ENCODE measurements at places on chromosomes 16 and 17. TPM values are rescaled to one million over a fixed set of nuclear protein-coding genes. Genes with fewer than 3 reads are reported as not detected.

Gene KCNG4
- not detected for total RNA-seq

Gene CTRL
- 0.66 TPM for total RNA-seq

Gene SP2
- total RNA-seq: 12.8 TPM

Gene LRRC37A
- total RNA-seq: 4.9 TPM

Gene EVI2B
- total RNA-seq: not detected

Gene CHST4
- 3.2 TPM for total RNA-seq

Gene LHX1
- 284 TPM for total RNA-seq

DNA sequence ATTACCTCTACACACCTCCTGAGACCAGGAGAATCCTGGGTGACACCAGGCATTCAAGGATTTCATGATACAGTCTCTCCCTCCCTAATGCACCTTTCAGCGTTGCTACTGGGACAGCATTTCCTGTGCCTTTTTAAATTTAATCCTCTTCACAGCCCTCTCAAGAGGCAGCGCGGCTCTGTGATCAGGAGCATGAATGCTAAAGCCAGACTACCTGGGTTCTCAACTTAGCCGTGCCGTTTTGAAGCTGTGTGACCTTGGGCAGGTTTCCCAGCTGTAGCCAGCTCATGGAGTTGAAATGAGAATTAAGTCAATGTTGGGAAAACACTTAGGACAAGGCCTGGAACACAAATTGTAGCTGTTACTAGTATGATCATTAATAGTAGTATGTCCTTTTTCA lies 191.8 kb downstream of the XYLT1 start:
- no peaks in the 10 kb centered on the region for H3K4me1 ChIP-seq
- H3K4me3 ChIP-seq: no peak overlapping the region
- no peak overlapping the region for H3K27ac ChIP-seq
- no peaks in the 10 kb centered on the region for H3K27me3 ChIP-seq

DNA sequence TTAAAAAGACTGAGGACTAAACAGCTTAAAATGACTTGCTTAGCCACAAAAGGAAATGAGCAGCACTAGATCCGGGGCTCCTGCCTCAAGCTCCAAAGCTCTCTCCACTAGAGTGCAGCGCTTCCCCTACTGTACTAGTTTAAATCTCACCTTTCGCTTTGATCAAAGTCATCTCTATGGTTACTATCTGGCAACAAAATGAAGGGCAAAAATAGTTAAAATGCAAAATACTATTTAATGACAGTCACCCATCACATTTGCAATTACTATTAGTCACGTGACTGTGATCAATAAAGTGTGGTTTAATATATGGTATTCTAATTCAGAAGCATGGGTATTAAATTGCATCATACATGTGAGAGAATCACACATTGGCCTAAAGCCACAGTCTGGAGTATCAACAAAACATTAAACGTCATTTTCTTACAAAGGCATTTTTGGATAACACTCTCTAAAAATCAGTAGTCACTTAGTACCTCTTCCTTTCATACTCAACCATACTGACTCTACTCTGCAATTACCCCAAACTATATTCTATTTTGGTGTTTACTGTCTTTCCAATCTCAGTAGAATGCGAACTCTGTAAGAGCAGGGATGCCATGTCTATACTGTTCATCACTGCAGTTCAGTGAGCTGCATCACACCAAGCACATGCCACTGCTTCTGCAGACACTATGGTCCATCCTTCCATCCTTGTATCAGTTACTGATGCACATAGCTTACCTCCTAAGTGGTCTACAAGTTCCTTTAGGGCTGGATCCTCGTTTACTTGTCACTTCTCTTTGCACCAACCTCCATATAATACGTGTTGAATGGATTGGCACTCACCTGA lies 6.2 kb downstream of the PSMD12 start:
- peaks cover 72% of the 10 kb centered on the region for H3K36me3 ChIP-seq
- H3K4me1 ChIP-seq: peaks cover 1% of the 10 kb centered on the region
- H3K27me3 ChIP-seq: no peaks in the 10 kb centered on the region
- peak; percentile 78 for DNase-seq
- H3K27ac ChIP-seq: no peak overlapping the region

GRCh38 chr17:39462631-39463375 lies 1.5 kb downstream of the CDK12 start:
- H3K4me1 ChIP-seq: no peaks in the 10 kb centered on the region
- H3K27ac ChIP-seq: no peak overlapping the region
- H3K36me3 ChIP-seq: peaks cover 9% of the 10 kb centered on the region

GRCh38 chr17:50055426-50056216 lies at the start of gene ITGA3:
ITGA3 (plus strand) TSS chr17:50056110; CDS start chr17:50056440, 330 bp downstream.
- DNase-seq: peak; percentile 98
- no peaks in the 10 kb centered on the region for H3K36me3 ChIP-seq
- peak within 1 kb of the TSS; percentile 84 for H3K4me3 ChIP-seq

DNA sequence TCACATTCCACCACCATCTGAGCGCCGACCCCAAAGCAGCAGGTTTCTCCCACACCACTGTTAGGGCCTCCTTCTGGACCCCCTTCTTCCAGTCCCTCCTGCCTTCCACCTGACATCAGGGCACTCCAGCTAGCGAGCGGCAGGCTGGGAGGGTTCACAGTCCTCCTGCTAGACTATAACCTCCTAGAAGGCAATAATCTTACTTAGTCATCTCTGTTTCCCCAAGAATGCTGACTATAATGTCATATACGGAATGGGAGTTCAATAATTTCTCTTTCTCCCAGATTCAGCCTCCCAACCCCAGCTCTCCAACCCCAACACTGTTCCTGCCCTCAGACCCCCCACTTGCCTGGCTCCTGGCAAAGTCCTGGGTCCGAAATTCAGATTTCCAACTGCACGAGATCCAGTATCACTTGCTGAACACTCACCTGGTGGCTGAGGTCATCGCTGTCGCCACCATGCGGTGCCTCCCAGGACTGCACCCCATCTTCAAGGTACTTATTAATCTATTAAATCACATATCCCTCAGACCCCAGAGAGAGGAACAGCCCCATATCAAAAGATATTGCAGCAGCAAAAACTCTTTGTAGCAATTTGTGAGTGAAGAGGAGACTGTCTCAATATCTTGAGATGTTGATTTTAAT lies 5.6 kb downstream of the ALOX12 start:
- H3K36me3 ChIP-seq: peaks cover 36% of the 10 kb centered on the region
- H3K4me1 ChIP-seq: no peaks in the 10 kb centered on the region

- DNase-seq: no peak
- H3K27me3 ChIP-seq: no peaks in the 10 kb centered on the region
- no peak overlapping the region for H3K27ac ChIP-seq
Observed at GRCh38 chr16:23131036-23131435, 18.2 kb downstream of the USP31 start.

DNA sequence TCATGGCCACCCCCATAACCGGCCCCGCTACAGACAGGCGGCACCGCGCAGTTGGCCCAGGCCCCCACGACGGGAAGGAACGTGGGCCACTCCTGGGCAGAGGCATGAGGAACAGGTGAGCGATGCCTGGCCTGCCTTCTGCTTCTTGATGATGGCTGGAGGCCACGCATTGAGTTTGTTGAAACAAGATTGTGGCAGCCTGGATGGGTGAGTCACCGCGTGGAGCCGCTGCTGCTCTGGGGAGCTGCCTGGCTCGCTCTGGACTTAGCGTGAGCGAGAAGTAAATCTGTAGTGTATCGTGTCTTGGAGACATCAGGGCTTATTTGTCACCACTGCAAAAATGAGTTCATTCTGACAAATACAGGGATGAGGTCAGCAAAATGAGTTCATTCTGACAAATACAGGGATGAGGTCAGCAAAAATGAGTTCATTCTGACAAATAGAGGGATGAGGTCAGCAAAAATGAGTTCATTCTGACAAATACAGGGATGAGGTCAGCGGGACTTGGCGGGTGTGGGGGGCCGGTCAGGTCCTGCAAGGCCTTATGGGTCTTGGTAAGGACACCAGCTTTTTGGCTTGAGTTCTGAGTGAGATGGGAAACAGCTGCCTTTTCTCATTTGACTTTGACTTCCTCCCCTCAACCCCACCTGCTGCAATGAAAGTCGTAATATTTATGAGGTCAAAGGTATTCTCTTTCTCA lies 93.0 kb downstream of the SEC14L1 start:
- H3K27me3 ChIP-seq: no peaks in the 10 kb centered on the region
- H3K4me1 ChIP-seq: no peaks in the 10 kb centered on the region
- H3K4me3 ChIP-seq: no peak overlapping the region
- peak; percentile 63 for DNase-seq

GRCh38 chr17:73819440-73820395 lies 175.5 kb upstream of the SDK2 start:
- H3K4me1 ChIP-seq: peaks cover 10% of the 10 kb centered on the region
- no peaks in the 10 kb centered on the region for H3K36me3 ChIP-seq
- H3K27ac ChIP-seq: no peak overlapping the region
- H3K4me3 ChIP-seq: no peak overlapping the region

- no peaks in the 10 kb centered on the region for H3K4me1 ChIP-seq
- DNase-seq: no peak
- no peaks in the 10 kb centered on the region for H3K36me3 ChIP-seq
- H3K27me3 ChIP-seq: no peaks in the 10 kb centered on the region
- no peak overlapping the region for H3K27ac ChIP-seq
- no peak overlapping the region for H3K4me3 ChIP-seq
Observed at GRCh38 chr16:72705801-72706200, 342.1 kb downstream of the ZFHX3 start.

- no peaks in the 10 kb centered on the region for H3K27me3 ChIP-seq
- no peaks in the 10 kb centered on the region for H3K4me1 ChIP-seq
- no peak overlapping the region for H3K4me3 ChIP-seq
- H3K27ac ChIP-seq: no peak overlapping the region
- peaks cover 81% of the 10 kb centered on the region for H3K36me3 ChIP-seq
Observed at GRCh38 chr17:49407981-49408501, 6.6 kb downstream of the PHB1 start.

- peaks cover 89% of the 10 kb centered on the region for H3K36me3 ChIP-seq
- peak overlapping the region; percentile 29 for H3K27ac ChIP-seq
- H3K27me3 ChIP-seq: no peaks in the 10 kb centered on the region
- H3K4me3 ChIP-seq: no peak overlapping the region
Observed at GRCh38 chr16:24552705-24553246, 13.4 kb downstream of the RBBP6 start.

DNA sequence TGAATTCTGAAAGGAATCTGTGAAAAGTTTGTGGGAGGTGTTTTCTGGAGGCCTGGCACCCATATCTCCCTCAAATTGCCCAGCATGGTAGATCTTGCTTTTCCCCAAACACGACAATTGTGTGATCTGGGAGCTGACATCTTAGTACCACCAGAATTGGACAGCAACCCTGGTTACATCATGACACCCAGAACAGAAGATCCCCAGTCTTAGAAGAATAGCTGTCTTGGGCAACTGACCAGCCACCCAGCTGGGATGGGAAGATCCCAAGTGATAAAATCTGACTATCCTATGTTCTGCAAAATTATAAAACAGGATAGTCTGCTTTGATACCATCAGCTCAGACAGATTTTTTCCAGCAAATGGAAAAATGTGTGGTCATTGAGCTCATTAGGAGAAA lies 235.3 kb downstream of the CDH13 start:
- H3K27ac ChIP-seq: no peak overlapping the region
- H3K4me1 ChIP-seq: no peaks in the 10 kb centered on the region
- H3K36me3 ChIP-seq: no peaks in the 10 kb centered on the region
- H3K4me3 ChIP-seq: no peak overlapping the region
- H3K27me3 ChIP-seq: no peaks in the 10 kb centered on the region

- DNase-seq: peak; percentile 99
- H3K4me1 ChIP-seq: no peaks in the 10 kb centered on the region
- H3K36me3 ChIP-seq: no peaks in the 10 kb centered on the region
- H3K27me3 ChIP-seq: no peaks in the 10 kb centered on the region
- no peak overlapping the region for H3K4me3 ChIP-seq
Observed at GRCh38 chr17:74089869-74090464, 113.5 kb upstream of the RPL38 start.

GRCh38 chr16:17199135-17199534 lies 271.6 kb downstream of the XYLT1 start:
- DNase-seq: no peak
- H3K4me3 ChIP-seq: no peak overlapping the region
- H3K4me1 ChIP-seq: no peaks in the 10 kb centered on the region
- H3K27ac ChIP-seq: no peak overlapping the region

DNA sequence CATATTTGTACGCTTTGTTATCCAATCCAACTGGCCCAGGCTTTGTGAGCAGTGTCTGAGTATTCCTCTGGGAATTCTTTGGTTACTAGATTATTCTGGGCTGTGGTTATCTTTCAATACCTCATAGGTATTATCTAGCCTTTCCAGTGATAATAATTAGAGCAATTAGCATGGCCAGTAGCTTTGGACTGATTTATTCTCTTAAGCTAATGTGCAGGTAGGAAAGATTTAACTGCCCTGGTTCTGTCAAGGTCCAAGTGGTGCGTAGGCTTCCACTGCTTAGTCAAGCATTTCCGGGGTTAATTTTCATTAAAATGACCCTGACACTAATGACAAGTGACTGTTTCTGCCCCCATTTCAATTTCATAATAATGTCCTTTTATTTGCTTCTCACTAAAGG lies 54.2 kb upstream of the PMFBP1 start:
- no peak overlapping the region for H3K4me3 ChIP-seq
- no peak for DNase-seq

GRCh38 chr17:15171167-15172047 lies 93.7 kb downstream of the PMP22 start:
- peak; percentile 96 for DNase-seq
- no peaks in the 10 kb centered on the region for H3K27me3 ChIP-seq
- H3K27ac ChIP-seq: no peak overlapping the region
- H3K4me1 ChIP-seq: no peaks in the 10 kb centered on the region
- H3K36me3 ChIP-seq: no peaks in the 10 kb centered on the region

GRCh38 chr16:8600144-8600775 lies 9.9 kb upstream of the TMEM114 start:
- H3K4me1 ChIP-seq: no peaks in the 10 kb centered on the region
- H3K27ac ChIP-seq: no peak overlapping the region
- H3K36me3 ChIP-seq: no peaks in the 10 kb centered on the region
- DNase-seq: no peak
- H3K4me3 ChIP-seq: no peak overlapping the region
- peaks cover 16% of the 10 kb centered on the region for H3K27me3 ChIP-seq

DNA sequence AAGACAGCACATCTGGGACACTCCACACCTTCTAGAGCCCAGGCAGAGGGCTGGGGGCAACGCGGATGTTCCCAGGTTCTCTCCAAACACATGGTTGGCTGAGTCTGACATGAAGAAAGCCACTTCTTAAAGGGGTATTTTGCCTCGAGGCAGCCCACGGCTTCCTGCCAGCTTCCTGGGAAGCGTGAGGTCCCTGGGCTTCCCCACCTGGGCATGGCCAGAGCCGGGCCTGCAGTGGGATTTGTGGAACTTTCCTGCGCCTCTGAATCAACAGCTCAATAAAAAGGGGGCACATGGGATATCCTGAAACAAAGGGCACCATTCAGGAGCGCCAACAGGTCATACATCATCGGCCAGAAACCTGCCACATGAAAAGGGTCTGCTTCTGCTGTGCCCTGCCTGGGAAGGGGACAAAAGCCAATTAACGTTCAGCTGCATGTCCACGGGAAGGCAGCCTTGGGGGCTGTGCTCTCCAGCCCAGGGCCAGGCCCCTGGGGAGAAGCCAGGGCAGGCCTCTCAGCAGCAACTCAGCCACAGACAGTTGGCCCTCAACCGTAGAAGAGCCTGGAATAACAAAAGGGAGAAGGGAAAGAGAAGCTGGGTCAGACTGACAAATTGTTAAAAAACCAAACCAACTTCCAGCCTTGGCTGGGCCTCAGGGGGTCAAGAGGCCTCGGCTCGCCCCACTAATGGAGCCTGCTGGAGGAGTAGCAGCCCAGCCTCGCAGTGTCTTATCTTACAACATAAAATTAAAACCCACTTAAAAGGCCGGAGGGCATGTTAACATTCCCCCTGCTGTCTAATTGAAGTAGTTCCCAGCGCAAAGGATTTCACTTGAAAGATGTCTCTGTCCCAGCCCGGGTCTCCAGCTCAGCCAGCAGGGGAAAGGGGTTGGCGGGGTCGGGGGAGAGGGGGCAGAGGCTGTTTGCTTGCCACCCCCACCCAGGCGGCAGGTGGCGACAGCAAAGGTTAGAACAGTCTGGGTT lies 34.2 kb downstream of the TBX4 start:
- no peaks in the 10 kb centered on the region for H3K36me3 ChIP-seq
- no peaks in the 10 kb centered on the region for H3K4me1 ChIP-seq
- H3K27me3 ChIP-seq: no peaks in the 10 kb centered on the region
- DNase-seq: peak; percentile 68
